ENCODE measurements at places on chromosomes 6 and 20. TPM values are rescaled to one million over a fixed set of nuclear protein-coding genes. Genes with fewer than 3 reads are reported as not detected.

- no peak for DNase-seq
Measured at GRCh38 chr6:110256366-110256765, 76.1 kb downstream of the CDC40 start.

GRCh38 chr20:20697325-20697845 is 15.1 kb downstream of the RALGAPA2 start:
- no peak for DNase-seq

DNA sequence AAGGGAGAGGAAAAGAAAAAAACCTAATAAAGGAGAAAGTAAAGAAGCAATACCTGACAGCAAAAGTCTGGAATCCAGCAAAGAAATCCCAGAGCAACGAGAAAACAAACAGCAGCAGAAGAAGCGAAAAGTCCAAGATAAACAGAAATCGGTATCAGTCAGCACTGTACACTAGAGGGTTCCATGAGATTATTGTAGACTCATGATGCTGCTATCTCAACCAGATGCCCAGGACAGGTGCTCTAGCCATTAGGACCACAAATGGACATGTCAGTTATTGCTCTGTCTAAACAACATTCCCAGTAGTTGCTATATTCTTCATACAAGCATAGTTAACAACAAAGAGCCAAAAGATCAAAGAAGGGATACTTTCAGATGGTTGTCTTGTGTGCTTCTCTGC is 70.8 kb upstream of the RNF146 start:
- no peak for DNase-seq

GRCh38 chr20:25204550-25205276 is 9.2 kb downstream of the ENTPD6 start:
- DNase-seq: no peak

- DNase-seq: no peak
Measured at GRCh38 chr6:12208190-12208589, 82.0 kb upstream of the EDN1 start.

- no peak for DNase-seq
Measured at GRCh38 chr6:119818876-119819275, 469.3 kb upstream of the MAN1A1 start.

DNA sequence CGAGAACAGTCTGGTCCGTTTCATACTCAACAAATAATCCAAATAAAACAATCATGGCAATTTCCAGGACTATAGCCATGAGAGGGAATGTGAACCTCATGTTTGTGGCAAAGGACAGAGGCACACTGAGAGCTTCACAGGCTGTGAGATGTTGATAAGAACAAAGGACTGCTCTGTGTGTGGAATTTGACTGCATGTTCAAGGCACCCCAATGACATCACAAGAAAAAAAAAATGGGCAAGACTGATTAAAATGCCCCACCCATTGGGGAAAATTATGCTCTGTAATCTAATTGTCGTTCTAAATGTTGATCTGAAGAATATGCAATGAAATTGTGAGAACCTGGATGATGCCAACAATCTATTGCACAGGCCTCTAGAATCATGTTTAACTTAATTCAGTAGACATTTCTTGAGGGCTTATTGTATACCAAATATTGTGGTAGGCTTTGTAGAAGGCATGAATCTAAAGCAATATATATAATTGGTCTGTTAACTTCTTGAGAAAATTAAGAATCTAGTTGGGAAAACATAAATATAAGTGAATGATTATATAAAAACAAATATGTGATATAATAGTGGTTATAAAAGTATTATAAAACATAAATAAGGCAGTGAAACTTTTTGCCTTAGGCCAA is at the start of gene RHAG:
RHAG (minus strand) TSS at position 127 of the 637 bp plus-strand sequence; CDS start at position 100, 27 bp downstream.
- no peak for DNase-seq

DNA sequence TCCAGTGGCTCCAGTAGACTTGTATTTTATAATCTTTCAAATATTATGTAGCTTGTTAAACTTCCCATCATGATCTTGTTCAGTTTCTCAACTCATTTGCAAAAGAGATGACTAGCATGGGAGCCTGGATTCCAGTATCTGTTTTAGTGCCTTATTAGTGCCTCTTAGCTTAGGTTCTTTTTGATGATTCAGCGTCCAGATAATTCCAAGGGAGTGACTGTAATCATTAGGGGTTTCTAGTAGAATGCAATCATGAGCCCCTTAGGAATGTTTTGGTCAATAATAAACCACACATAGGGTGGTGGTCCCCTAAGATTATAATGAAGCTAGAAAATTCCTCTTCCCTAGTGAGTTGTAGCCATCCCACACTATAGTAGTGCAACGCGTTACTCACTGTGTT is 7.0 kb downstream of the CD2AP start:
- DNase-seq: no peak

GRCh38 chr20:57062696-57063270 is 203.7 kb downstream of the BMP7 start:
- DNase-seq: no peak

DNA sequence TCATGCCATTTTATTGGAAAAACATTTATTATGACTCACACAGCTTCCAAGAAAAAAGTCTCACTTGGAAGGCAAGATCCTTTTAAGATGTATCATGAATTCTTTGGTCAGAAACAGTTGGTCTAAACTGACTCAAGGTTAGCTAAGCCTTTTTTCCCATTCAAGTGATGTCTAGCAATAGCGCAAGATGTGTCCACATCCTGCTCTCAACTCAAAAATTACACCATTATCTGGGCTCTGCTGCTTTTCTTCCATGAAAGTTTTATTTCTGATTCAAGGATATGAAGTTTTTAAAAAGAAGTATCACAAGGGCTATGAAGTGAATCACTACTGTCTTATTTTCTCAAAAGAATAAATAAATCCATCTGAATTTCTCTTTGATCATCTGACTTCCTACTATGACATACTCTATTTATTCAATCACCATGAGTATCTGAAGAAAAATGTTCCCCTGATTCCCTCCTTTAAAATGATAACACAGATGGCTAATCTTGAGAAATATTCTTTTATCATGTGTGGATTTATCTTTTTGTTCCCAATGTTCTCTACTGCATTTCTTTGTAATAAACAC is 139.2 kb downstream of the AHI1 start:
- no peak for DNase-seq

GRCh38 chr6:31717499-31718222 is 2.5 kb downstream of the LY6G6D start:
- DNase-seq: no peak

DNA sequence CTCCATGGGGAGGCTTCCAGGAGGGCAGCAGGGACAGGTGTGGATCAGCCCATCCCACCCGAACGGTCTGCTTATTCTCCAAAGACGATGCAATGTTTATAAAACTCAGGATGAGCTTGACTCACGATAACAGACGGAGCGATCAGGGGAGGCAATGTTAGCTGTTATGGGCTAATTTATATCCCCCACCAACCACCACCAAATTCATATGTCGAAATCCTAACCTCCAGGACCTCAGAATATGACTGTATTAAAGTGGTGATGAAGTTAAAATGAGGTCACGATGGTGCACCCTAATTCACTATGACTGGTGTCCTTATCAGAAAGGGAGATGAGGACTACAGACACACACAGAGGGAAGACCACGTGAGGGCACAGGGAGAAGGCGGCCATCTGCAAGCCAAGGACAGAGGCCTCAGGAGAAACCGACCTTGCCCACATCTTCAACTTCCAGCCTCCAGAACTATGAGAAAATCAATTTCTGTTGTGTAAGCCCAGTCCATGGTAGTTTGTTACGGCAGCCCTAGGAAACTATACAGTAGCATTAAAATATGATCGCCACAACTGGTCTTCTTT is 7.0 kb downstream of the ADTRP start:
- DNase-seq: no peak

DNA sequence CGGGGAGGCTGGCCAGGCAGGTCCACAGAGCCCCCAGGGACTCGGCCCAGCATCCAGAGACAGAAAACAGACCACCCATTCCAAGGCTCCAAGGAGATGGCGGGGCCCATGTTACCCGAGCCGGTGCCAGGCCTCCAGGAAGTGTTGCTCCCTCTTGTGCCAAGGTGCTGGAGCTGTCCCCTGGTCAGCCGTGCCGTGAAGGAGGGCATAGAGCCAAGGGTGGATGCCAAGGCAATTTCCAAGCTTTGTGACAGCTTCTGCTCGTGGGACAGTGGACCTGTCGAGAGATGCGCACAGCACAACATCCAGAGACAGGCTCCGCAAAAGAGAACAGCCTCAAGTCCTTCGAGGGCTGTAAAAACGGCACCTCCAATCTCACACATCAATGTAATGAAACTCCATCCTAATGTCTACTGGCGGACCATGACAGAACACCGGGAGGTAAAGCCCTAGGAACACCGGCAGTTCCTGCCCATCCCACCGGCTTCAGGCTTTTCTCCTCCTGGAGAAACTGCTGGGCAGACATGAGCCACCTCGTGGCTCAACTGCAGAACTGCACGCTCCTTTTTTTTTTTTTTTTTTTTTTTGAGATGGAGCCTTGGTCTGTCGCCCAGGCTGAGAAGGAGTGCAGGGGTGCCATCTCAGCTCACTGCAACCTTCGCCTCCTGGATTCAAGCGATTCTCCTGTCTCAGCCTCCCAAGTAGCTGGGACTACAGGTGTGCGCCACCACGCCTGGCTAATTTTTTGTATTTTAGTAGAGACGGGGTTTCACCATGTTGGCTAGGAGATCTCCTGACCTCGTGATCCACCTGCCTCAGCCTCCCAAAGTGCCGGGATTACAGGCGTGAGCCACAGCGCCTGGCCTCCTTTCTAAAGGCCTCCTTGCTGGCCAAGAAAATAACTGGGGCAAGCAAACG is 30.9 kb upstream of the AVP start:
- DNase-seq: peak; percentile 30

- DNase-seq: no peak
Measured at GRCh38 chr20:1332749-1333300, 3.9 kb upstream of the SDCBP2 start.

The PAK5 gene
- not detected for total RNA-seq

The SLC52A3 gene
- not detected for total RNA-seq

The NPEPL1 gene
- 44.7 TPM for total RNA-seq

The RRAGD gene
- total RNA-seq: 1.1 TPM

The JPH2 gene
- 9.9 TPM for total RNA-seq

The OGFRL1 gene
- total RNA-seq: 5.8 TPM

The YIPF3 gene
- total RNA-seq: 41.1 TPM

The SIRPD gene
- total RNA-seq: not detected

The DCBLD1 gene
- total RNA-seq: 34.8 TPM

Data from MG63 (cell line).